Activated CD4-positive, alpha-beta memory T cell treated with anti-CD3 and anti-CD28 coated beads, Interleukin-2, amount 10 ng/mL, durations not matched to agents 7 days and 5 days (primary cell): ENCODE measurements at places on chromosomes 6 and 20. TPM values are rescaled to one million over a fixed set of nuclear protein-coding genes. Genes with fewer than 3 reads are reported as not detected.

TBXT gene
- not detected for total RNA-seq

SLC17A3 gene
- 0.15 TPM for total RNA-seq

RNF182 gene
- total RNA-seq, result not detected

CD109 gene
- total RNA-seq, result 13.6 TPM

EBF4 gene
- 2.9 TPM for total RNA-seq

- peaks cover 52% of the 10 kb centered on the region for H3K36me3 ChIP-seq
- peak overlapping the region; percentile 91 for H3K4me3 ChIP-seq
- peak overlapping the region; percentile 77 for H3K27ac ChIP-seq
- H3K27me3 ChIP-seq, result no peaks in the 10 kb centered on the region
- no peak for DNase-seq
Observed at GRCh38 chr20:35697696-35698297, 1.4 kb downstream of the NFS1 start.

DNA sequence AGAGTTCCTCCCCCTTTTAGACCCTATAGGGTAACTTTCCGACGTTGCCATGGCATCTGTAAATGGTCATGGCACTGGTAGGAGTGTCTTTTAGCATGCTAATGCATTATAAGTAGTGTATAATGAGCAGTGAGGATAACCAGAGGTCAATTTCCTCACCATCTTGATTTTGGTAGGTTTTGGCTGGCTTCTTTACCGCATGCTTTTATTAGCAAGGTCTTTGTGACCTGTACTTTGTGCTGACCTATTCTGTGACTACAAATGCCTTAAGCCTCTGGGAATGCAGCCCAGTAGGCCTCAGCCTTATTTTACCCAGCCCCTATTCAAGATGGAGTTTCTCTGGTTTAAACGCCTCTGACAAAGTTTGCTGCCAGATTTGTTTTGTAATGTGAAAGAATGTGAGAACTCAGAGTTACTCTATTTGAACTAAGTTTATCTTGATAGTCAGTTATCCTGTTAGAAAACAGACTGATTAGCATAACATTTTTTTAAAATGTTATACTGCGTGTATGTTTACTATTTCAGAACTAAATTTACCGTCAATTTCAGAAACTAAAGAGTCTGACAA is 111.3 kb upstream of the PRSS16 start:
- no peak overlapping the region for H3K4me3 ChIP-seq
- H3K4me1 ChIP-seq, result peaks cover 52% of the 10 kb centered on the region
- no peak overlapping the region for H3K27ac ChIP-seq
- H3K27me3 ChIP-seq, result no peaks in the 10 kb centered on the region
- H3K36me3 ChIP-seq, result peaks cover 31% of the 10 kb centered on the region
- DNase-seq, result no peak

GRCh38 chr20:64150756-64151632 is 13.3 kb upstream of the MYT1 start:
- DNase-seq, result no peak
- H3K4me1 ChIP-seq, result no peaks in the 10 kb centered on the region
- H3K4me3 ChIP-seq, result no peak overlapping the region
- no peak overlapping the region for H3K27ac ChIP-seq
- H3K27me3 ChIP-seq, result no peaks in the 10 kb centered on the region
